ENCODE measurements at places on chromosomes 6 and 20. TPM values are rescaled to one million over a fixed set of nuclear protein-coding genes. Genes with fewer than 3 reads are reported as not detected.

CST1 gene
- not detected for polyA plus RNA-seq

NSFL1C gene
- 63.3 TPM for polyA plus RNA-seq

CST5 gene
- polyA plus RNA-seq = 0.65 TPM

ABT1 gene
- polyA plus RNA-seq = 13.4 TPM

HLA-DPA1 gene
- polyA plus RNA-seq = 105 TPM

CTSA gene
- polyA plus RNA-seq = 247 TPM

WFDC10B gene
- polyA plus RNA-seq = 1.5 TPM

MATN4 gene
- 0.14 TPM for polyA plus RNA-seq

DCDC2 gene
- 2.3 TPM for polyA plus RNA-seq

DDO gene
- 2.2 TPM for polyA plus RNA-seq

CST2 gene
- 0.31 TPM for polyA plus RNA-seq

RGS17 gene
- polyA plus RNA-seq = 0.17 TPM

LRFN2 gene
- polyA plus RNA-seq = not detected

TDP2 gene
- 40.7 TPM for polyA plus RNA-seq

TCF15 gene
- 0.28 TPM for polyA plus RNA-seq

HSP90AB1 gene
- 289 TPM for polyA plus RNA-seq

BMP2 gene
- 13.9 TPM for polyA plus RNA-seq

SLC22A7 gene
- not detected for polyA plus RNA-seq

PDE10A gene
- 1.0 TPM for polyA plus RNA-seq

C2 gene
- polyA plus RNA-seq = 69.1 TPM

SIRPD gene
- 0.75 TPM for polyA plus RNA-seq

WFDC5 gene
- polyA plus RNA-seq = 0.57 TPM

CLDN20 gene
- not detected for polyA plus RNA-seq

LTB gene
- polyA plus RNA-seq = 9.8 TPM

ADTRP gene
- polyA plus RNA-seq = 4.0 TPM
